ENCODE measurements at places on chromosomes 5 and 9.

DNA sequence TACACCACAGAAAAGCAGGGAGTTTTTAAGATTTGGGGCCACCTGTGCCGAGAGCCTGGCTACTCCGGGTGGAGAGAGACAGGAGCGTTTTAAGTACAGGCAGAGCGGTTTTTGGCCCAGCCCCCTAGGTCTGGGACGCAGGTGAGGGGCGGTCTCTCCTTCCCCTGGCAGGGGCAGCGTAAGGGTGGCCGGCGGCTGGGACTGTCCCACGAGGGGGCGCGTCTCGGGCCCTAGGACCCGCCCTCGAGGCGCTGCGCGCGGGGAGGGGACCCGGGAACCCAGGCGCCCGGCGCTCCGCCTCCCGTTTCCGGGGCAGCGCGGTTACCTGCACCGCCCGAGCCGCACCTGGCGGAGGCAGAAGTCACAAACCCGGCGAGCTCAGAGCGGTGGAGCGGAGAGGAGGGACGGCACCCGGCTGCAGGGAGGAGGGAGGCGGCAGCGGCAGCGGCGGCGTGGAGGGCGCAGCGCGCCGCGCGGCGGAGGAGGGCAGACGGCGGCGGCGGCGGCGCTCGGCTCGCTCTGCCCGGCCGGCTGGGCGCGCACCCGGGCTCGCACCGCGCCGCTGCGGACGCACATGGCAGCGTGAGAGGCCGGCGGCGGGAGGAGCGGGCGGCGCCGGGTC is at the start of gene WWC1:
WWC1 (plus strand) TSS at position 304 of the 622 bp plus-strand sequence. CDS start 508 bp downstream, outside the sequence.
- DNase-seq = no peak

DNA sequence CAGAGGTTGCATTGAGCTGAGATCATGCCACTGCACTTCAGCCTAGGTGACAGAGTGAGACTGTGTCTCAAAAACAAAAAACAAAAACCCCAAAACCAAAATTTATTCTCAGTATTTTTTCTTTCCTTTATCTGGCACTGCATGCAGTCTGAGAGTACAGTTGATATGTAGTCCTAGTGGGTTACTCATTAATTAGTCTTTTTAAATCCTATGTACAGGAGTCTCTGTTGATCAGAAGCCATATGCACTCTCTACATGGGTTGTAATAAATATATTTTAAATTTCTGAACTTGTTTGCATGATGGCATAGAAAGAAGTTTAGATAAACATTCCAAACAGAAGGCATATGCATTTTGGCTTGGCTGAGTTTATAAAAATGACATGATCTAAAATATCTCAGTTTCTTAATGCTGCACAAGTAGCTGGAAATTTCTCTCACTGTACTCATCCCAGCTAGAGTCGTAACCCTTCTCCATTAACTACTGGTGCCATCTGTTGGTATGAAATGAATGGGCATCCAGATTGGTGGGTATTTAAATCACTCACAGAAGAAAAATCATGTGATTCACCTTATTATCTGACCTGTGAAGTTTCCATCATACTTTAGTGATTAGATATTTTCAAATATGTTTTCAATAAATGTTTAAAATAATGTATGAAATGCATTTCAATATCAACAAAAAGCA is 284.8 kb downstream of the CTNND2 start:
- no peak for DNase-seq

DNA sequence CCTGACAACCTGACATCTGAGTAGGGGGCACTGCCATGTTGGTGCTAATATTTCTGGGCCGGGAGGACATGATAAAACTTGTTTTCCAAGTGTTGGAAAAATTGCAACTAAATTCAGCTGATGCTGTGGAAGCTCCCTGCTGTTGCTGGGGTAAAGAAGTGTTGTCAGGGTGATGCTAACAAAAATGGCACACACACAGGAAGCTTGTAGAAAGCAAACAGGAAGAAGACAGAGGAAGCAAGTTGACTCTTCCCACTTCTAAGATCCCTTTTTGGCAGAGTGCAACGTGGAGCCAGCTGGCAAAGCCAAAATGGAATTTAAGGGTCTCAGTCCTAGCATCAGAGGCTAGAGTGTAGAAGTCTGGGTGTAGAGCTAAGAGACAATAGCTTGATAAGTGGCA is 11.3 kb upstream of the RIOK2 start:
- DNase-seq = no peak

- no peak for DNase-seq
These were observed 50.3 kb downstream of the GNAQ start for GRCh38 chr9:77981332-77981731.
